ENCODE measurements at places on chromosomes 3 and 15. TPM values are rescaled to one million over a fixed set of nuclear protein-coding genes. Genes with fewer than 3 reads are reported as not detected.

Gene MRAS
- 66.0 TPM for total RNA-seq

Gene CA12
- total RNA-seq, result 7.7 TPM

Gene ACAA1
- 30.2 TPM for total RNA-seq

Gene CKMT1B
- total RNA-seq, result 7.7 TPM

Gene CCDC33
- total RNA-seq, result 0.41 TPM

Gene NRG4
- not detected for total RNA-seq

Gene GATA2
- total RNA-seq, result 0.41 TPM

Gene FSTL1
- total RNA-seq, result 32.2 TPM

Gene PLS1
- 2.4 TPM for total RNA-seq

Gene CHRNA7
- total RNA-seq, result 4.5 TPM

Gene MINAR1
- 6.9 TPM for total RNA-seq

GRCh38 chr3:158863247-158863646 is 61.4 kb downstream of the MFSD1 start:
- no peak for DNase-seq

DNA sequence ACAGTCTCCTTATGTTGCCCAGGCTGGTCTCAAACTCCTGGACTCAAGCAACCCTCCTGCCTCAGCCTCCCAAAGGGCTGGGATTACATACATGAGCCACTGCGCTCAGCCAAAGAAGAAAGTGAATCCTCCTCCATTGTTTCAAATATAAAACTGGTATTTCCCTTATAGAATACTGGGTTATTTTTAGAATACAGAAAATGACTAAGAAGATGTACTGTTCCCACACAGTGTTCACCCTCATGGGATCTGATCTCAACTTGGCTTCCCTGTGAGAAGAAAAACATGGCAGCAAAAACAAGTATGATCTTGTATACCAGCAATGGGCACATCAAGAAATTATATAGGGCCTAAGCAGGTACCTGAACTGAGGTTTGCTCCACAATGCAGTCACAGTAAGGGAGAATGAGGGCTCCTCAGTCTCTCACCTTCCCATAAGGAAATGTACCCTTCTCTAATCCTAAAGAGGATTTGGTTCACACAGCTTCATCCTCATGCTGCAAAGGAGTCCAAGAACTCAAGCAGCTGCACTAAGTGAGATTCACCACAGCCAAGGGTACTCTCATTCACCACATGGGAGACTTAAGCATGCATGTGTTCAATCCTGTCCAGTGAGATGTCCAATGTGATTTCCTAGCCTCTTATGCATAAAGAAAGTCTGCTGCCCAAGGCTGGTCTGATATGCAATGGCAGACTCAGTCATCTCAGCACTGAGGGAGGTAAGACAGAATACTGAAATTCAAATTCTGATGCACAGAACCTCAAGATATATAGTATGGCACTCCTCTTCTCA is 25.8 kb downstream of the USP4 start:
- no peak for DNase-seq

DNA sequence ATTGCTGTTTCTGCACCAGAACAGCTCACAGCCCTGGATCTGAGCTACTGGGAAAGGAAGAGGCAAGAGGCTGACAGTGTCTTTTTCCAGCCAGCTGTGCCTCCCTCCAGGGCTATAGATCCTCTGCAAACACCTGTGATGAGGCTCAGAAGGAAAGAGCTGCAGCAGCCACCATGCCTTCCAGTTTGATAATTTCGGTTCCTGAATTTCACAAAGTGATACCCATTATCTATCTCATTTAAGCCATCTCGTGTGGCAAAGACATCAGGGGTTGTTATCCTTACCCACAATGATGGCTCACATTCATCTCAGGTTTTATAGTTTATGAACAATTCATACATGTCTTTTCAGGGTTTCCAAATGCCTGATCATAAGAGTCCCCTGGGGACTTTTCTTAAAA is 1.8 kb upstream of the LARP6 start:
- no peak for DNase-seq

GRCh38 chr3:3065876-3066275 is 44.3 kb downstream of the IL5RA start:
- no peak for DNase-seq

- DNase-seq, result peak; percentile 35
Measured at GRCh38 chr3:192915304-192915703, 2.4 kb downstream of the MB21D2 start.

- DNase-seq, result peak; percentile 77
Measured at GRCh38 chr3:196207159-196207832, 3.9 kb downstream of the ZDHHC19 start.

DNA sequence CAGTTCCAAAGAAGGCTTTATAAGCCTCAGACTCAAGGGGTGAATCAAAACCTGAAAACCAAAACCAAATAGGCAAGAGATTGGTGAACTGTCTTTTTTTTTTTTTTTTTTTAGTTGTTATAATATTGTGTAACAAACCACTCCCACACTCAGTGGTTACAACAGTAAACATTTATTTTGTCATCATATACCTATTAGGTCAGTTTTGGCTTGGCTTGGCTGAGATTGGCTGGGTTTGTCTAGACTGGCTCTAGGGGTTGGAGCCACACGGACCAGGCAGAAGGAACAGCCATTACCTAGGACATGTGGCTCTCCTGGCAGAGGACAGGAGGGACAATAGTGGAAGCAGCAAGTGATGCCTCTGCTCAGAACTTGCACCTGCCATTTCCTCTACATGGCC is 26.4 kb upstream of the RYR3 start:
- no peak for DNase-seq

- DNase-seq, result no peak
Measured at GRCh38 chr15:101675015-101675414, 22.8 kb upstream of the TM2D3 start.

- no peak for DNase-seq
Measured at GRCh38 chr3:169886671-169887070, 16.9 kb upstream of the LRRC31 start.

DNA sequence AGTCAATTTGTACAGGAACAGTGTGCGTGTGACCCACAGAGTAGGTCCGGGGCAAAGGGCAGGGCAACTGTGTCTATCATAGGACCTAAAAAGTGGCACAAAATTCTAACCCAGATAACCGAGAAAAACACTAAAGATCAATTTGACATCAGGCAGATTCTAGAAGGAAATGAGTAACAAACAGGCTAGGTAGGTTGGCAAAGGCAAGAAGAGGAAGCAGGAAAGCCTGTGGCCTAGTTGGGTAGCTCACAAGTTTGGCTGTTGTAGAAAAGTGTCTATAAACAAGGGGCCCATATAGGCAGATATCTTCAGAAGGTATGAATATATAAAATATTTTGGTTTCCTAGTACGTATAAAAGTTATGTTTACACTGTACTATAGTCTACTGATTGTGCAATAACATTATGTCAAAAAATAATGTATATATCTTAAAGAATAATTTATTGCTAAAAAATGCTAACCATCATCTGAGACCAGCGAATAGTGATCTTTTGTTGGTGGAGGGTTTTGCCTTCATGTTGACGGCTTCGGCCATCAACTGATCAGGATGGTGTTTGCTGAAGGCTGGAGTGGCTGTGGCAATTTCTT is 13.3 kb upstream of the OR5K1 start:
- no peak for DNase-seq

DNA sequence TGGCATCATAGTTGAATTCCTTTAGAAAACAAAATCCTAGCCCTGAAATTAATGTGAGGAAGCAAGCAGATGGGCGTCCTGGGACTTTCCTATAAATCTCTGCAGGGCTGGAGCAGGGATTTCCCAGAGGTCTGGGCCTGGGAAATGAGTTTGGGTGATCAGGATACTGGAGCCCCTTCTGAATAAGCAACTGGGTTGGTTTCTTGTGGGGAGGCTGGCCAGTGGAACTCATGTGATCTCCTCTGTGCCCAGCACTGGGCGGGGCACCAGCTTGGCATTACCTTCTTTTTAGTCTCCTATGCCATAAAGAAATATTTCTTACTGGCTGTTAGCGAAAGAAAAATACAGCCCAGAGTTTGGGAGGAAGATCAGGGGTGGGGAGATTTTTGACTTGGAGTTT is 1.7 kb downstream of the THSD4 start:
- no peak for DNase-seq

- DNase-seq, result no peak
Measured at GRCh38 chr3:63685340-63685739, 32.9 kb downstream of the SNTN start.

DNA sequence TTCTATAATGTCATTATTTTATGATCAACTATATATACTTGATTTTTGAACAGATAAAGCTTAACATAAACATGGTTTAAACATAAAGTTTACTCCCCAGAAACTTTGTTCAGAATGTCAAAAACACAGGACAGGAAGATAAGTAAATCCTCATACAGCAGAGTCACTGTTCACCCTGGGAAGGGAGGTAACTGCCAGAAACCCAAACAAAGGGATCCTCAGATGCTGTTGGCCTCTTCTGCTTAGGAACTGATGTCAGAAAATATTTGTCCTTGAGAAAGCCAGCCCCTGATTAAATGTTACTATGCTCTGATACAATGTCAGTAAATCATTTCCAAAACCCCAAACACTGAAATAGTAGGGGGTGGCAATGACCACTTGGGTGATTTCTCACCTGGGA is 185.3 kb downstream of the TJP1 start:
- no peak for DNase-seq

DNA sequence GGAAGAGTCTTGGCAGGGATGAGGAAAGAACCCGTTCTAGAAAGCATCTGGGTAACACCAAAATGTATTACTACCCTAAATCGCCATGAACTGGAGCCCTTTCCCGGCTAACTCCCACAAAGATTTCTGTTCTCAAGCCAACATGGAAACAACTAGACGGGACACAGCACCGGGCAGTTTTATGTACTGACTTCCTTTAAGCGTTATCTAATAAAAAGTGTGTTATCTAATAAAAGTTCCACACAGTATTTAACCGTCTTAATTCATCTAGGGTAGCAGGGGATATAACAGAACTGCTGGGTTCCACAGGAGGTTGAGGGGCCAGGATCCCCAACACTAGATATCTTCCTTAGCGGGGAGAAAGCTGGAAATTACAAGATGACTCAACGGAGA is 347 bp upstream of the C3orf62 start:
- DNase-seq, result peak; percentile 19

- DNase-seq, result no peak
Measured at GRCh38 chr3:197521277-197522182, 34.2 kb downstream of the BDH1 start.

GRCh38 chr3:65284961-65285360 is 597.2 kb upstream of the ADAMTS9 start:
- DNase-seq, result no peak

- no peak for DNase-seq
Measured at GRCh38 chr3:143170676-143171075, 51.1 kb downstream of the CHST2 start.
